ENCODE measurements at places on chromosomes 1 and 21.

- DNase-seq, result no peak
Observed at GRCh38 chr1:177355575-177355974, 184.8 kb downstream of the BRINP2 start.

DNA sequence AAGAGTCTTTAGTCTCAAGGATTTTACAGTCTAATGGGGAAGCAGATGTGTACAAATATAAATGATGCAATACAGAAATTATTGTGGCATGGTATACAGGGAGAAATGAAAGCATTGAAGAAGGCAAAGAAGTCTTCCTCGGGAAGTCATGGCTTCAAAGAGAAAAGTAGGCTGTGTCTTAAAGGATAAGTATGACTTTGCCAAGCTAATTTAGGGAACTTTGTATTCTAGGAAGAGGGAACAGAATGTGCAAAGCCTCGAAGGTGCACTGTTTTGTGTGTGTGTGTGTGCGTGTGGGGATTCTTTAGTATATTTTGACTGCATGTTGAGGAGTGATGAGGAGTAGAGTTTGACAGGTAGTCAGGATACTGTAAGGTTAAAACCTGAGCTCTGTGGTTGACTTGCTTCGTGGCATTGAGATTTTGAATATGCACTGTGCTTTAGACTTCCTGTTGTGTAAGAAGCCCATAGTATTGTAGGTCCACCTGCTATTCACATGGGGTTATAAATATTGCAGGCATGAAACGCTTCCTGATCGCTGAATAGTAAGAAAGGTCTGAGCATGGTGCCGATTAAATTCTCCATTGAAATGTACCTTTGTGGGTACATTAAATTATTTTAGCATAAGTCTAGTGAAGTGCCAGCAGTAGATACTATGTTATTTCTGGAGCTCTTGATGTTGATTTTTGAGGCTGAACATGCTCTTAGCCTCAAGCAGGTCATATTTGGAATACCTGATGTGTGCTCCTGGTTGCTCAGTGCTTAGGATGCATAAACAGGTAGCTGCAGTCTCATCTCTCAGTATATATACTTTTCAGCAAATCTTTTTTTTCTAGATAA is 8.0 kb downstream of the SMAP2 start:
- no peak for DNase-seq

DNA sequence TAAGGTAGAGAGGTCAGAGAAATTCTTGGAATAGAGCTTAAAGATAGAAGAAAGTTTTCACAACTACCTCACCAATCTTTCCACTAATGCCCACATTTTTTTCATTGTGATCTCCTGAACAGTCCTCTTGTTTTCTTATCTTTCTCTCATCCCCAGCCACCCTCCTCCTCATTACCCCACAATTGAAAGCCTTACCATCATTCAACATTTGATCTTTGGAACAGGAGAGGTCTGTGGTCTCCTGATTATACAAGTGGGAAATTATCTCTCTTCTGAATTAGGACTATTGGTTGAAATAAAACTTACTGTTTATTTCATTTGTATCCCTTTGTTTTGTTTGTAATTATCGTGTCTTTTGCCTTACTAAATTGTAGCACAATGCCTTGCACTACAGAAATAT is 29.6 kb downstream of the DNAH14 start:
- no peak for DNase-seq

- DNase-seq, result no peak
Observed at GRCh38 chr1:63264161-63264560, 58.2 kb upstream of the FOXD3 start.

GRCh38 chr1:210076620-210077019 is 138.6 kb downstream of the SYT14 start:
- no peak for DNase-seq

GRCh38 chr1:52559875-52560274 is 7.0 kb upstream of the TUT4 start:
- DNase-seq, result no peak

DNA sequence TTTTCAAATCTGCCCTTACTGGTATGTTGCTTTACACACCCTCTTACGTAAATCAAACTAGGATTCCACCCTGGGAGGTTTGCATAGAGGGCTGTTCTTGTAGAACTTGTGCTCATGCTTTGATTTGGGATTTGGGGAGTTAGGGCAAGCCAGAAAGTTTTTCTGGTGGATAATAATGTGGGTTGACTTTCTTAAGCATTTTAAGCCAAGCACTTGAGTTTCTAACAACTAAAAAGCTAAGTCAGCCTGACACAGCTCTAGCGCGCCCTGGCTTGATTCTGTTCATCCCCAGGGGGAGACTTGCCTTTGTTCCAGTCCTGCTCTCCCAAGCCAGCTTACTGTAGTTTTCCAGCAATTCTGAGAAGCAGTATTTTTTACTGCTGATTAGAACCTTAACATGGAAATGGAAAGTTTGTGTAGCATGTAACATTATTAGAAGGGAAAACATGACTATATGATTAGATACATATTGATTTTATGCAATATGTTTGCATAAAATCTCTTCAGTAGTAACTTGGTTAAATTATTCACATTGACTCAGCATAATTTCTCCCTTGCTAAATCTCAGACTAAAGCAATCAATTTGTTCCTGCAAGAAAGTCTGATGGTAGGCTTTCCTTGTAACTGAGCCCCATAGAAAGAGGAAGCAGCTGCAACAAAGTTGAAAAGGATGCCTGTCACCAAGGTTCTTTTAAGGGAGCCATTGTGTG is 11.0 kb upstream of the PGD start:
- no peak for DNase-seq

GRCh38 chr1:45397285-45397684 is 57.0 kb upstream of the MUTYH start:
- no peak for DNase-seq

- no peak for DNase-seq
Observed at GRCh38 chr1:66705110-66705509, 47.1 kb upstream of the DYNLT5 start.

DNA sequence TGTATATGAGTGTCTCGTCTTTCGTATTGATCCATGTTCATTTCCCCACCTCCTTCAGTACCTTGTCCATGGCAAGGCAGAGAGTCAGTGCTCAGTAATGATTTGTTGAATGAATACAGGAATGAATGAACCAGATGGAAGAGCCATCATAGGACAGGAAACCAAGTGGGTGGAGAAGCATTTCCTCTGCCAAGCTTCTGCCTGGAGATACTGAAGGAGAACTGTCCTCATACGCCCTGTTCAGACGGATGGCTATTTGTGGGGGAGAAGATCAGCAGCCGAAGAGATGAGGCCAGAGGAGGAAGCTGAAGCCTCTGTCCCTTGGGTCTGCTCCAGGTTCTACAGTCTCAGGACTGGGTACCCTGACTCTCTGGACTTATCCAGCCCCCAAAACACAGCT is 5.8 kb downstream of the FAM43B start:
- no peak for DNase-seq

DNA sequence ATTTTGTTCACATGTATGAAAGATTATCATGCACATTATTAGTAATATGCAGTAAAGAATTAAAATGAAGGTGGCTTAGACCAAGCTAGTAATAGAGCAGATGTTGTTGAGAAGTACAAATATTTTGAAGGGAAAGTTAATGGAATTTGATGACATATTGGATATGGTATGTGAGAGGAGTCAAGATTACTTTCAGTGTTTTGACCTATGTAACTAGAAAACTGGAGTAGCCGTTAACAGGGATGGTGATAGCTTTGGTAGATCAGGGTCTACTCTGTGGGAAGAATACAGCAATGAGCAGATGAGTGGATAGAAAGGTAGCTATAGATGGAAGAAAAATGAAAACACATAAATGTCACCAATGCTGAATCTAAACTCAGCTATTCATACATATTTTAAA is 163.2 kb upstream of the LRRC7 start:
- DNase-seq, result no peak

DNA sequence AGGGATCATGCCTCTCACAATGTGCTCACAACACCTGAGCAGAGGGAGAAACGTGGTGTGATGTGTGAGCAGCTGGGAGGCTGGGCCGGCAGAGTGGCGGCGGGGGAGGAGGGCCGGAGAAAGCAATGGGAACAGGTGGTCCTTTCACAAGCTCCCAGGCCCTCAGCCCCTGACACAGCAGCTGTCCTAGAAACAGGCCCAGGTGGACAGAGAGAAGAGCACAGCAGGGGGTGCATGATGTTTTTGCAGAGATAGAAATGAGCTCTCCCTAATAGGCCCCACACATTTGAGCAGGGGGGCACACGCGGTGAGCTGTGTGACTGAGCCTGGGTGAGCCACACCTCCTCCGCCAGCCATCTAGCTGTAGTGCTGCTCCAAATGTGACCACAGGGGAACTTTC is 7.6 kb upstream of the RGS16 start:
- no peak for DNase-seq

GRCh38 chr21:21750124-21750825 is 752.1 kb downstream of the NCAM2 start:
- DNase-seq, result no peak

GRCh38 chr1:229027622-229028182 is 243.2 kb upstream of the RAB4A start:
- peak; percentile 37 for DNase-seq

- no peak for DNase-seq
Observed at GRCh38 chr1:235136111-235136510, 7.5 kb upstream of the TOMM20 start.

DNA sequence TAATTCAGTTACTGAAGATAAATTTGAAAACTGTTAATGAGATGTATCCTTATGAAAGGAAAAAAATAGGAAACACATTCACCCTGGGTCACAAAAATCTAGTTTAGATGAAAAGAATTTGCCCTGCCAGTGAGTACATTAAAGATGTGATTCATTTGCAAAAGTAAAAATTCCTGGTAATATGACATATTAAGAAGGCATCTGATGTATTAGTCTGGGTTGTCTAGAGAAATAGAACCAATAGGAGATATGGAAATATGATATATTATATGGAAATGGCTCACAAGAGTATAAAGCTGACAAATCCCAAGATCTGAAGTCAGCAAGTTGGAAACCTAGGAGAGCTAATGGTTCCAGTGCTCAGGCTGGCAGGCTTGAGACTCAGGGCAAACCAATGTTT is 153.8 kb downstream of the MRPL39 start:
- no peak for DNase-seq

DNA sequence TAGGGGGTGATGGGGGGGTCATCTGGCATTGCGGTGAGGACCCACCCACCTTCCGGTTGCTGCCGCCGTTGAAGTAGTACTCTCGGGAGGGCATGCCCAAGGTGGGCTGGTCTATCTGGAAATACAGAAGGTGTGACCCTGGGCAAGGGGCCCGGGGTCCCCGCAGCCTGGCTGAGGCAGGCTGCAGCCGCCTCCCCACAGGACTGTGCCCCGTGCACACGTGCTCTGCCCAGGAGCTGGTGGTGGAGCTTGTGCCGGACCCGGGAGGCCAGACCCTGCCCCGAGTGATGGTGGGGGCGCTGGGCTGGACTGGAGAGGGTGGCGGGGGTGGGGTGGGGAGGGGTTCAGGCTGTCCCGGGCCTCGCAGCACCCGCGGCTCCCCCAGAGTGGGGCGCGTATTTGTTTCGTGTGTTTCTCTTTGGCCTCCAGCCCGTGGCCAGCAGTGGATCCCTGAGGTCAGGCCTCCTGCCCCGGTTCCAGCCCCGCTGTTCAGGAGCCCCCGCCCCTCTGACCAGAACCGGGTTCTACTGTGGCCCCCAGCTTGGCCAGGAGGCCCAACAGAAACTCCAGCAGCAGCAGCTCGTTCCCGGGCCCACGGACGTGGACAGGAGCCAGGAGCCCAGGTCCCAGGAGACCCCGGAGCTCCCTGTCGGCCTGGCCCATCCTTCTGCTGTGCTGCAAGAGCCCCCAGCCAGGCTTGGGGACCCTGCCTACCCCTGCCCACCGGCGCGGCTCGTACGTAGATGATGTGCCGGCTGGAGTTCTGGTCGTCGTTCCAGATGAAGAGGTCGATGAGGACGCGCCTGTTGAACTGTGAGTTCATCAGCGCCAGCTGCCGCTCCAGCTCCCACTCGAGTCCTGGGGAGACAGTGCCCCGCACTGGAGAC is 19.2 kb downstream of the PRXL2B start:
- no peak for DNase-seq

DNA sequence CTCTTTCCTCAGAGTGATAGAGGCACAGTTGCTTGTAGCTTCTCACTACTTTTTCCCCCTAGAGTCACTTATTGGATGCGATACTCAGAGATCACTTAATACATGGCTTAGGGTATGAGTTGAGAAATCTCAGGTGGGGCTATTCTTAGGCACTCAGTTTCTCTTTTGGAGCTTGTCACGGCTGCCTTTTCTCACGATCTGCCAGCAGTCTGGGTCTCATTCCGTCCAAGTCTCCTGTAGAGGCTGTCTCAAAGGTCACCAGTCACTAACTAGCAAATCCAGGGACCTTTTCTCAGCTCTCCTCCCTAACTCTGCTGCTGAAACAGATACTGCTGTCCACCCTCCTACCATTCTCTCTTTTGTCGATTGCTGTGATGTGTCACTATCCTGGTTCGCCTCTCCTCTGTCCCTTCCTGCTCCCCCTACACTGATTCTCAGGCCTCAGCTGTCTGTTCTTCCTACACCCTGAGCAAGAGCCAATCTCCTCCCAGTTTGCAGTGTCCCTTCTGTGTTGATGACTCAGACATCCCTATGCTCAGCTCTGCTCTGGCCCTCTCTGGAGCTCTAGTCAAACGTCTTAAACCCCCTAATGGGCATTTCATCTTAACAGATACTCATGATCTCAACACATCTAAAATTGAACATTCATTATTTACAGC is 12.4 kb downstream of the ATP1A2 start:
- no peak for DNase-seq

DNA sequence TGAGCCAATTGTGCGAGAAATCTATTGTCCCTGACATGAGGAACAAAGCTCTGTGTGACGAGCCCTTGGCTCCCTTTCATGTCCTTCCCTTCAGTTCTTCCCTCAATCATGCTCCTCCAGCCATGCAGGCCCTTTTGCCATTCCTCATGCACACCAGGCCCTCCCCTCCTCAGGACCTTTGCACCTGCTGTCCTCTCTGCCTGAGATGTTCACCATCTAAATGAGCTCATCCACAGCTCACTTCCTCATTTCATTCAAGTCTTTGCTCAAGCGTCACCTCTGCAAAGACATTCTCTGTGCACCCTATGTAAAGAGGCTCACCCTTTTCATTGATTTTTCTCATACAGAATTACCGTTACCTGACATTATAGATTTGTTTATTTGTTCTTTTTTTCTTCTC is 43.7 kb downstream of the C8B start:
- no peak for DNase-seq

GRCh38 chr1:46770541-46770940 is 28.3 kb upstream of the CYP4B1 start:
- DNase-seq, result no peak

- no peak for DNase-seq
Observed at GRCh38 chr21:14223365-14223764, 7.4 kb downstream of the RBM11 start.

GRCh38 chr1:164914208-164914607 is 355.2 kb downstream of the PBX1 start:
- DNase-seq, result no peak

DNA sequence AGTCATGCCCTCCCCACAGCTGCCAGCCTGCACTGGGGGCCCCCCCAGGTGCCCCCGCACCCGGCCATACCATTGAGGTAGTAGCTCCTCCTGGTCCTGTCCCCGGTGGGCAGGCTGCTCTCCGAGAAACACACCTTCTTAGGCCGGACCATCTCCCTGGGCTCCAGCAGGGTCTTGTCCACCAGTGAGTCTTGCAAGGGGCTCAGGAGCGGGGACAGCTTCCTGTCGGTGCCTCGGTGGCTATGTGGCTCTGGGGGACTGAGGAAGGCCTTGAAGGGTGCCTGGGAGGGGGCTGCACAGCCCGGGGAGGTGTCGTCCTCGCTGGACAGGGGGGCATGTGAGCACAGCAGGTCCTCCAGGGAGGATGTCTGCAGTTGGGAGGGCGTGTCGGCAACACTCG is 12.9 kb upstream of the FTCD start:
- DNase-seq, result no peak

Data from stimulated activated CD4-positive, alpha-beta T cell treated with anti-CD3 and anti-CD28 coated beads, TNF-alpha, amount 100 ng/mL, for 24 hours (primary cell).